ENCODE measurements at places on chromosomes 3 and 15.

- DNase-seq: peak; percentile 71
These were observed 120.9 kb downstream of the SAMMSON start for GRCh38 chr3:70120357-70120966.

DNA sequence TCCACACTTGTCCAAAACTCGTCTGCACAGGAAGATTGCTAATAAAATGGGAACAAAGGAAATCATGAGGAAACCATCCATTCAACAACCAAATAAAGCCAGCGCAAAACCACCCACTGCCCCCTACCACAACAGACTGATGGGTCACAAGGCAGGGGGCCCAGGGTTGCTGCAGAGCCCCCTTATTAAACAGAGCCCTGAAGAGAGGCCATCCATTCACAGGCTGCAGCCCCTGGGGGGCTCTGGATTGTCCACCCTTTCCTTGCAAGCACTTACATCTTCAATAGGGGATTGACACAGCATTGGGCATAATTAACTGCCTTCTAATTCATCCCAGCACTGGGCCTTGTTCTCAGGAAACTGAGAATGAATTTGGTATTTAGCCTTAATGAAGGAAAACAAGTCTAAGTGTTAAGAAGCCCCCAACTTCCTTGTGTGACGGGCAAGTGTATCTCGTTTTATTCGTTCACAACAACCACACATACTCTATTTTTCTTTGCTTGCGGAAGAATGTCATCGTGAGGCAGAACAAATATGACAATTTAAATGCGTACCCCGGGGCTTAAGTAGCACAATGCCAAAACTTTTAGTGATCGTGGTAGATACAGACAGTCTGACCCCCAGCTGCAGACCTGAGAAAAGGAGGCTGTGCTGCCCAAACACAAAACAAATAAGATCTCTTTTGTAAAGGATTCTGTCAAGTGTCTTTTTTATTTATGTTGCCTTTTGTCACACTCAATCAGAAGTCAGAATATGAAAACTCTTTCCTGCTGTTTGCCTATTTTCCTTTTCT, 144.0 kb downstream of the SEMA6D start:
- no peak for DNase-seq

GRCh38 chr3:100581650-100582049, 27.8 kb upstream of the ADGRG7 start:
- DNase-seq: no peak

DNA sequence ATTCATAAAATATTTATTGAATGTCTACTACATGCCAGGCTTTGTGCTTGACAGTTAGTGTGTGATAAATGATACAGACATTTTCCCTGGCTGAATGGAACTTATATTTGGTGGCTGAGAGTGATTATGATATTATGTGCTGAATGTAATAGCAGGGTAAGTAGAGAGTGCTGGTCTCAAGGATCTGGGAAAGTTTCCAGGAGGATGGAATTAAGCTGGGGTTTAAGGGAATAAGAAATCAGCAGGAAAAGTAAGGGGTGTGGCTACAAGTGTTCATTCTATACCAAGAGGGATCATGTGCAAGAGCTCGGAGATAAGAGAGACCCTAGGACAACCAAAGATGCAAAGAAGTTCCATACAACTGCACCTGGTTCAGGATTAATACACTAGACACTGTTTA, 500.1 kb upstream of the CFAP20DC start:
- no peak for DNase-seq

DNA sequence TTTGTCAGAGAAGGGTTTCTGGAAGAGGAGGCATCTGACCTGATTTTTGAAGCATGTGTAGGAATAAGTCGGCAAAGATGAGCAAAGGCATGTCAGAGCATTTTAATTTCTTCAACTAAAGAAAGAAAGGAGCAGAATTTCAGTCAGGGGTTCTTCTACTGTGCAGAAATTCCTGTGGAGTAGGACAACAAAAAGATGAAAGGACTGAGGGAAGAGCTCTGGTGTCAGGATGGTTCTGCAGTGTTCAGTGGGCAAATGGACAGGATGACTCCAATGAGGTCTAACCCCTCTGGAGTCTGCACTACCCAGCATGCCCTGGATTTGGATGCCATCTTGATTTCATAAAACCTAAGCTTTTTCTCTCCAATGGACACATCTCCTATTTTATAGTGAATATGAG, 47.7 kb upstream of the SIAH2 start:
- DNase-seq: no peak

- no peak for DNase-seq
These were observed 94.3 kb downstream of the TBC1D2B start for GRCh38 chr15:77983091-77983707.

- DNase-seq: no peak
These were observed 250.7 kb upstream of the TBL1XR1 start for GRCh38 chr3:177447938-177448337.

- no peak for DNase-seq
These were observed 9.6 kb upstream of the SMAD6 start for GRCh38 chr15:66692391-66692790.

DNA sequence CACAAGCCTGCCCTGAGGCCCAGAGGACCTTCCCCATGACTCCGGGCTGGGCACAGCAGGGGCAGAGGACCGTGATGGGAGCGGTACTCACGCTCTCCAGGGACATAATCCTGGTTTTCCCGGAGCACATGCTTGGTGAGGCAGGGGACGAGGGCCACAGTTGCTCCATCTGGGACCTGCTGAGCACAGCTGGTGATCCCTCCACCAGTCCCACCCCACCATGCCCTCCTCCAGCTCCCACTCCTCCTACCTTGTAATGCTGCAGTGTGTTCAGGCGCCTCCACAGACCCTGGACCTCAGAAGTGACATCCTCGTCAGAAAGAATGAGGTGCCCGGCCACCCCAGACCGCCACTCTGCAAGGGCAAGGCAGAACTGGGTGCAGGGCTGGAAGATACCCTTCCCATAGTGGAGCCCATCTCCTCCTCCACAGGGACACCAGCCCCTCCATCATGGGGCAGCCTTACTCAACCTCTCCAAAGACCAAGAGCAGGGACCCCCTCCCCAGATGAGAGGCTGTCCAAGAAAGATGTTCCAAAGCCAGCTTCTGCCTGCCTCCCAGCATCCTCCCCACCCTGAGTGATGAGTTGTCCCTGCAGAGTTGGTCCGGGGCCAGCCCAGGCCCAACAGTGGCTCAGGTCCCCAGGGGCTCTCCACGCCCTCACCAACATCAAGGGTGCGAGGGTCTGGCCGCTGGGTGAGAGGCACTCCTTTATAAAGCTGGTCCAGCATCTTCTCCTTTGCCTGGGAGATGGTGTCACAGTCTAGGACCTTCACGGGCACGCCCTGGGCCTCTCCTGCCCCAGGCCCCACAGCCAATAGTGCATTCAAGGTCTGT, 19.5 kb downstream of the PLXNB1 start:
- no peak for DNase-seq

DNA sequence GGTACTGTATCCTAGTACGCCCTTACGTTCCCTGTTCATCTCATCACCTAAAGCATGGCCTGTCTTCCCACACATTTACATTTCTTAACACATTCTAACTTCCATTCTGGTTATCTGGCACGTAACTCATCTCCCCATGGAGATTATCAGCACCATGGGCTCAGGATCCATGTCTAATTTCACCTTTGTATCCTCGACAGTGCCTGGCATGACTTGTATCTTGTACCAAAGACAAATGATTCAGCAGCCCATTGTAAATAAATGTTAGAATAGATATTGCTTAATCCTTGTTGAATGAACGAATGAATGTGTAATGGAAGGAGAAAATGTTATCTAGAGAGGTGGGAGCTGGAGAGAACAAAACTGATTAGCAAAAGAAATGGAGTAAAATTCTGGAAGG, 69.7 kb upstream of the TPM1 start:
- DNase-seq: no peak
